ENCODE measurements at places on chromosomes 5 and 9.

DNA sequence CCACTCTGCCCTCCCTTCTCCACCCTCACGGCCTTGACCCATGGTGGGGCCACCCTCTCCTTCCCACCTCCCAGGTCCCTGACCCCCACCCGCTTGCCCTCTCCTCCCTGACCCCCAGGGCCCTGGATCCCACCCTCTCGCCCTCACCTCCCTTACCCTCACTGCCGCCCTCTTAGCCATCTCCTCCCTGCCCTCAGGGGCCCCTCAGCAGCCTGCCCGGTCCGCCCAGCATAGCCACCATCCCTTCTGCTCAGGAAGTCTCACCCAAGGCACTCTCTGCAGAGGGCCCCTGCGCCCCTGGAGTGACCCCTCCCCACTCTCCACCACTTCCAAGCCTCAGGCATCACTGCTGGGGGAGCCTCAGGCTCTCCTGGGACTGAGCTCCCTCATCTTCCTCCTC, 66.3 kb downstream of the MRPL36 start:
- no peak for DNase-seq

GRCh38 chr5:78518365-78519197, 130.0 kb downstream of the LHFPL2 start:
- DNase-seq, result no peak

GRCh38 chr5:136205941-136206340, 13.0 kb upstream of the SMIM32 start:
- no peak for DNase-seq

GRCh38 chr5:88676637-88677375, 206.2 kb downstream of the MEF2C start:
- no peak for DNase-seq

- DNase-seq, result no peak
These were observed 299.2 kb downstream of the CD180 start for GRCh38 chr5:66897356-66897755.

GRCh38 chr9:1996156-1996555, 19.0 kb upstream of the SMARCA2 start:
- DNase-seq, result no peak

- DNase-seq, result no peak
These were observed 62.8 kb downstream of the CDC14B start for GRCh38 chr9:96556701-96557461.

DNA sequence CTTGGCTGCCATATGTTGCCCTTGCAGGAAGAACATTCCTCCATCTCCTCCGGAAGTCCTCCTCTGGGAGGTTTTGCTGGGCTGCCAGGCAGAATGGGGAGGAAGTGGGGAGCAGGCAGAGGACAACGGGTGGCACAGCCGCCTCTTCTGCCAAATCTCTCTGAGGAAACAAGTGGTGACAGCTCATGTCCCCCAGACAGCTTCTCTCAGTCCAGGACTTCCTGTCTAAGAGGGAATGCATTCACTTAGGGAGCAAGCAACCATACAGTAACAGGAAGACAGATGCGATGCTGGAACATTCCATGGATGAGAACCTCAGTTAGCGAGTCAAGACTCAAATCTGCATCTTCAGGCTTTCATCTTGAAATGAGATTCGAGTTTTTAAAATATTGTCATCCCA, 701.0 kb downstream of the SEMA5A start:
- no peak for DNase-seq

GRCh38 chr9:18427691-18428090, 46.3 kb upstream of the ADAMTSL1 start:
- no peak for DNase-seq

GRCh38 chr9:133653638-133654037, 17.5 kb downstream of the DBH start:
- DNase-seq, result no peak

DNA sequence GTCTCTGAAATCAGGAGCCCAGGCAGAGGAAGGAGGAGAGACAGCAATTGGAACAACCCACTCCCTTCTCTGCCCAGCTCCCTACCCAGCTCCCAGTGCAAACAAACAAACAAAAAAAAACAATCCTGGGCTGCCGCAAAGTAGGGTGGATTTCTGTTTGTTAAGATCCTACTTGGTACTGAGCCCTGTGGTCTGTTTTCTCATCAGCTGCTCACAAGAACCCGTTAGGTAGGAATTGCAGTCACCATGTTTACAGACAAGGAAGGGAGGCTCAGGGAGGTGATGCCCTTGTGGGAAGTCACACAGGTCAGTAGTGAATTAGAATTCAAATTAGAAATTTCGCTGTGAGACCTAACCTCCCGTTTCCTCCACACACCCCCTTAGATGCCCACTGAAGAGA, 128.8 kb upstream of the RAD23B start:
- no peak for DNase-seq

GRCh38 chr9:4059437-4059836, 240.4 kb downstream of the GLIS3 start:
- DNase-seq, result no peak

- no peak for DNase-seq
These were observed 136.3 kb downstream of the SIL1 start for GRCh38 chr5:139061856-139062255.

GRCh38 chr5:123809594-123810221, 297.7 kb downstream of the CSNK1G3 start:
- no peak for DNase-seq

DNA sequence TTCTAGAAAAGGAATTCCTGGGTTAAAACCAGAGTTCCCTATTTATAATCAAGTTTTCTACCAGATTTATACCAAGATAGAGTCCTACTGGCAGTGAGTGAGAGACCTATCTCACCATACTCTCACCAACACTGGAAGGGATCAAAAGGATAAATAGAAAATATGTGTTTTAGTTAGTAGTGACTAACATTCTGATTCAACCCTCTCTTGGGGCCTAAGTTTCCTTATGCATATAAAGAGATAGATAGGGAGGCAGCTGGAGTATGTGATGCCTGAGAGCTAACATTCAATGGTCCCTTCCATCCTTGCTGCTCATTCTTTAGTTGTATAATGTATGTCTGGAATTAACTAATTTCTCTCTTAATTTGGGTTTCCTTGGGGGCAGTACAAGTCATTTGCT, 32.0 kb downstream of the CKMT2 start:
- no peak for DNase-seq

GRCh38 chr5:174514325-174514724, 210.1 kb upstream of the MSX2 start:
- DNase-seq, result no peak

GRCh38 chr9:137814436-137814835, 63.1 kb upstream of the CACNA1B start:
- DNase-seq, result no peak

DNA sequence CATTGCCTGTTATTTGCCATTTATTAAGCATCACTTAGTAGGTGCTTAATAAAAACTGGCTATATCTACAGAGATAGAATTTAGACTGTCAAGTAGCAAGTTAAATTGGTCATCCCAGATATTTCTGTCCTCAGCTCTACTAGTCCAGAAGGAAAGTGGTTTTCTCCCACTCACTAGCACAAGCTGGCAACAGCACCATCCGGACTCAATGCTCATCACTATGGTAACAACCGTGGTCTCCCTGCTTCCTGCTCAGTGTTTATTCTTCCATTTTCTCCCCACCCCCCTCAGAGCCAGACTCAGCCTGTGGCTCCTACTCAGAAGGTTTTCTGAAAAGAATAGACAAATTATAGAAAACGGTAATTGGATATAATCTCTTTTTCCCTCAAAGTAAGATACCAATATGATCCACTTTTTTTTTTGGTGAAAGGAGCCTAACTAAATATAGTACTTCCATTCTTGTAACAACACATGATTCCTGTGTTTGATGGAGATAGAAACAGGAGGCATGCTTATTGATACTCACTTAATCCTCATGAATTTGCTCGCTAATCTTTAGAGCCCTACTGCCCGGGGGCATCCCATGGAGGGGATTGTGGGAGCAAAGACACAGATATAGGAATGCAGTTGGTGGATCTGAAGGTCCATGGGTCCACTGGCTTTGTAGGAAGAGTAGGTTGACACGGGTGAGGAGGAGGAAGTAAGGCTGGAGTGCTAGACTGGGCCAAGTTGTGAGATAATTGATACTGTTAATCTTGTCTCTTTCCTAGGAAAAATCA, 191.4 kb downstream of the MAN2A1 start:
- DNase-seq, result no peak

DNA sequence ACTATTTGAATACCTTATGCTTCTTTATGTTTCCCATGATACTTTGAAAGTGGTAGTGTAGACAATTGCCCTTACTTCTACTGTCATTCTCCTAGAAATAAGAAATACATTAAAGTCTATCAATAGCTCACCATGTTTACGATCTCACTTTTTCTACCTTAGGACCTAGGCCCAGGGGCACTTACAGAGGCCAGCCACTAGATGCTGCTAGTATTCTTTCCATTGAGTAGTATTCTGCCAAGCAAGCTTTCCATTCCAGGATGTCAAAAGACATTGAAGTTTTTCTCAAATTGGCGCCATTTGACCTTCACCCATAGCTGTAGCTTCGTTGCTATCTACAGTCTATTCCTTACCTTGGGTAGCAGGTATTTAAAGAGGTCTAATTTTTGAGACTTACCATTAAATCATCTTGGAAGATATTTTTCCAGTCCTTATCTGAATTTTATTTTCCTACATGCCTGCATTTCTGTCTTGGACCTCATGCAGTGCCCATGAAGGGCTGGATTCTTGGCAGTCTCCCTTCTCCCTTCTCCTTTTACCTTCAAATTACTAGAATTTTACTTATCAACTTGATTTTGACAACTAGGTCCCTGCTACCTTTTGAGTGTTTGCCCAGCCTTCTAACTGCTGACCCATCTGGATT, 246.0 kb upstream of the NUDT12 start:
- no peak for DNase-seq

DNA sequence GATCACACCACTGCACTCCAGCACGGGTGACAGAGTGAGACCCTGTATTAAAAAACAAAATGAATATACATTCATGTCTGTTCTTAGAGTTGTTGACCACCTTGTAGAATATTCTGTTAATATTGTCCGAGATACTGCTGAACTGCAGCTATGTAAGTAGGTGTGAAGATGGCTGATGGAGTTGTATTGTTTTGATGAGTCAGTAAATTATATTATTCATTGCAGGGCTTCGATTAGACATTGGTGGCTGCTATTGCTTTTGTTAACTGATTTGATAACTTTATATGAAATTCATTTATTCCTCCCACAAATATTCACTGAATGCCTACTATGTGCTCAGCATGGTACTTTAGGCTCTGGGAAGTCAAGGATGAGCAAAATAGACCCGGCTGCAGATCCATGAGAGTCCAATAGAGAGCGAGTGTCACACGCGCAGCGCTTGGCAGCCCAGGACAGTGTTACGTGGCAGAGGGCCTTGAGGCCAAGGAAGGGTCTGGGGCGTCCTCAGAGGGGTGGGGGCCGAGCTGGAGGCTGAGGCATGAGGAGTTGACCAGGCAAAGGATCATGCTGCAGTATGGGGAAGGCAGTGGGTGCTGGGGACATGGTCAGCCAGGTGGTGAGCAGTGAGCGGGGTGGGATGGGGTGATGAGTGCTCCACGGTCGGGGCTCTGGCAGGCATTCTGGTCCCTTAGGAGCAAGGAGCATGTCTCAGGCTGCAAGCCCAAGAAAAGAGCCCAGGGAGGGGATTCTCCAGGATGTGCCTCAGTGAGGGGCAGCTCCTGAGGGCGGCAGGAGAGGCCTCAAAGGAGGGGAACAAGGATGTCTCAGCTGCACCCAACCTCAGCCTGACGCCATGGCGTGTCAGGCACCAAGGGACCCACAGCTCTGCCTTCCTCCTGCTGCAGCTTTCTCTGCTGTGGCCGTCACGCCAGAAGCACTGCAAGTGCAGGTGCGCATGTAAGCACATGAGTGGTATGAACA, 243.5 kb downstream of the GADD45G start:
- DNase-seq, result no peak

- no peak for DNase-seq
These were observed 29.6 kb downstream of the ANKDD1B start for GRCh38 chr5:75640826-75641225.

DNA sequence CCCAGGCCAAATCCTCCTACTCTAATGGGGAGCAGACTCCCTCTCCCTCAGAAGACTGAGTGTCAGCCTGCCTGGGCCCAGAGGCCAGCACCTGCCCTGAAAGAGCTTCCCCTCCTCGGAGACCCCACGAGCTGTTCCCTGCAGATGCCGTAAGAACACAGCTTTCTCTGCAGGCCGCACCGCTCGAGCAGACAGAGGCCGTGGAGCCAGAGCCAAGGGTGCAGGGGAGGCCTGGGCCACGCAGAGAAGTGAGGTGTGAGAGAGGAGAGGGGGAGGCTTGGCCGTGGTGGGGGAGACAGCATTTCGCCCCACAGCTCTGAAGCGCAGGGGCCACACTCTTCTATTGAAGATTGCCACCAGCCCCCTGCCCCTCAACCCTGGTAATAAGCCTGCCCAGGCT, 62.8 kb upstream of the GARNL3 start:
- no peak for DNase-seq

- no peak for DNase-seq
These were observed 64.9 kb downstream of the DOCK2 start for GRCh38 chr5:169701910-169702451.

DNA sequence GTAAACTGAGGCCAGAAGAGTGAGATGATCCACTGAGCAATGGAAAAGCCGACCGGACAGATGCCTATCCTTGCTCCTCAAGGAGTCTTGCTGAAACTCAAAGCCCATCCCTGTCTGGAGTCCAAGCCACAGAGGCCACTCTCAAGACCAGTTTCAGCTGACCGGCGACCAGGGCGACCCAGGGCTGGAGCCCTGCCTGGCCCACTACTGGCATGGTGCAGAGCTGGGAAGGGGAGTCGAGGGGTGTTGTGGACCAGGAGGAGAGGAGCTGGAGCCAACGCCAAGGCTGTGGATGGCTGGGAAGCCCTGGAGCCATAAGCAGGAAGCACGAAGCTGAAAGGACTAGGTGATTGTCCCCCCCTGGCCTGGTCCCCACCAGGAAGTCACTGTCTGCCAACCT, 22.1 kb downstream of the FAM163B start:
- no peak for DNase-seq

GRCh38 chr5:10505517-10506095, 58.3 kb upstream of the ANKRD33B start:
- DNase-seq, result no peak

DNA sequence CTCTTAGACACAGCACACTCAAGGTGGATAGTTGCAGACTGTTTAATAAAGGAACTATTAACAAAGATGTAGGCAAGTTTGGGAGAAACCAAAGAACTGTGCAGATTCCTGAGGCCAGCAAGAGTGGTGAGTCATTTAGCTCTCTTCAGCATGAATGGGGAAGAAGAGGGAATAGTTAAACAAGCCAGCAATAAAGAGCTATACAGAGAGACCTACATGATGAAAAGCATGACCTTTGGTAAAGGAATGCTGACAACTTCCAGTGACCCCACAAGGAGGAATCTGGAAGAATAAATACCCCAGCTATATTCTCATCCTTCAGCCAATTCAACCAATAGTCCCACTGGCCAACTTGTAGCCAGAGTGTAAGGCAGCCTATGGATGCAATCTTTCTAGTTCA, 706.0 kb upstream of the GRAMD2B start:
- no peak for DNase-seq

DNA sequence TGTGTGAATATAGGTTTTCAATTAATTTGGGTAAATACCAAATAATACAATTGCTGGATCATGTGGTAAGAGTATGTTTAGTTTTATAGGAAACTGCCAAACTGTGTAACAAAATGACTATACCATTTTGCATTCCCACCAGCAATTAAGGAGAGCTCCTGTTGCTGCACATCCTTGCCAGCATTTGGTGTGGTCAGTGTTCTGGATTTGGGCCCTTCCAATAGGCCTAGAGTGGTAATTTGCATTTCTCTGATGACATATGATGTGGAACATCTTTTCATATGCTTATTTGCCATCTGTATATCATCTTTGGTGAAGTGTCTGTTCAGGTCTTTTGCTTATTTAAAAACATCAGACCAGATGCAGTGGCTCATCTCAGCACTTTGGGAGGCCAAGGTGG, 11.6 kb upstream of the RFK start:
- no peak for DNase-seq

All from activated T-helper 9 cell treated with anti-CD3 and anti-CD28 coated beads, Interleukin-2, amount 50 U/mL, for 16 hours (primary cell).